Stimulated activated naive CD8-positive, alpha-beta T cell treated with anti-CD3 and anti-CD28 coated beads, Interleukin-15, amount 100 ng/mL, for 72 hours (primary cell): ENCODE measurements at places on chromosomes 13 and 19.

DNA sequence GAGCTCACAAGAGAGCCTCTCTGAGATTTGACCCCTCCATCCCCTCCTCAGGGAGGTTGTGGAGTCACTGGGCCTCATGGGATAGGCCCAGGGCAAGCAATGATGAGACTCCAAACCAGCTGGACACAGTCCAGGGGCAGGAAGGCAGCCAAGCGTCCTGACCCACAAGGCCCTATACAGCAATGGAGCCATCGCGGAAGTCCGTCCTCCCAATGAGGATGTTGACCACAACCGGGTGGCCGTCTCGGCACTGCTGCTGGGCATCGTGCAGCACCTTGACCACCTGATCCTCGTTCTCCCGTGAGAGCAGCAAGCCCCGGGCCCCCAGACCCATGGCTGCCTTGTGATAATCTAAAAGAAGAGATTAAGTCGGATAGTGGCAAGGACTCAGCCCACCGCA is 7.9 kb downstream of the SYDE1 start:
- no peak for DNase-seq

DNA sequence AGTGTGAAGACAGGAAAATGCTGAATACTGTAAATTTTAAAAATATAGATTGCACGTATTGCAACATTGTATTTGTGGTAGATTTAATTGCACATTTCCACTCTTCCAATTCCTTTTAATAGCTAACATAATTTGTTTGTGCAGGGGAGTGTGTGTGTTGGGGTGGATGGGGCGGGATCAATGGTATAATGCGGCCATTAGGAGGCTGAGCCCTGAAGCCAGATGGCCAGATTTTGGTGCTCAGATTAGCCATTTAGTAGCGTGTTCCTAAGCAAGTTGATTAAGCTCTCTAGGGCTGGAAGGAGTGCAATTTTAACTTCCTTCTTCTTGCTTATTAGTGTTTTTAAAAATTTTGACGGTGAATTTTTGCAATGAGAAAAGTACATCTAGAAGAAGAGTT is 5.8 kb downstream of the OXGR1 start:
- DNase-seq = no peak

GRCh38 chr13:108305655-108306054 is 36.1 kb downstream of the TNFSF13B start:
- DNase-seq = no peak

- peak; percentile 42 for DNase-seq
These were observed 47.2 kb downstream of the ZAR1L start for GRCh38 chr13:32267836-32268439.

DNA sequence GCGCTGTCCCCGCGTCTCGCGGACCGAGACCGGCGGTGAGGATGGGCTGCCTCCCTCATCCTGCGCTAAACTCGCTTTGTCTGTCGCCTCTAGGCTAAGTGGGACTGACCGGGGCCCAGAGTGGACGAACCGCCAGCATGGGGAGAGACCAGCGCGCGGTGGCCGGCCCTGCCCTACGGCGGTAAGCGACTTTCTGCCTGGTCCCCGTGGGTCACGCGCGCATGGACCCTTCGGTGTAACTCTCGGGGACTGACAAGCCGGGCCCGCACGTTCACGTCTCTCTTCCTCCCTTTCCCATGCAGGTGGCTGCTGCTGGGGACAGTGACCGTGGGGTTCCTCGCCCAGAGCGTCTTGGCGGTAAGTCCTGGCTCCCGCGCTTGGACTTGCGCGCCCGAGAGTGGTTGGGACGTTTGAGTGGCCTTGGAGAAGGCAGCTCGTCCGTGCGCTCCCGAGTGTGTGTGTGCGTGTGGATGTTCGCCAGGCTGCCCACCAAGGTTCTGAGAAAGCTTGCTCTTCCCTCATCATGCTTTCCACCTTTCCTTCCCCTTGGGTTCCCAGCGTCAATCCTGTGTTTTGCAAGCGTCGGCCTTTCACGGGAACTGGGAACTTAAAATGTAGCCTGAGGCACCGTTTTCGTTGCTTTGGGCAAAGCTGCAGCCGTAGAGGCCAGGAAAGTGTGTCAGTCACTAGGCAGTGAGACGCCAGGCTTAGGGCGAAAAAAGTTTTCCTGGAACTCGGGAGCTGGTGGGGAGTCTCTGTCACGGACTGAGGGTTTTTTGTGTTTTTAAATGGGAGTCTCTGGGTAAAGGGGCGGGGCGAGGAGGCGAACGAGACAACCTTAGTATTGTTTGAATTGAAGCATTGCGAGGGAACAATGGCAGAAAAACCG is 927 bp downstream of the COL4A2 start:
- DNase-seq = no peak

DNA sequence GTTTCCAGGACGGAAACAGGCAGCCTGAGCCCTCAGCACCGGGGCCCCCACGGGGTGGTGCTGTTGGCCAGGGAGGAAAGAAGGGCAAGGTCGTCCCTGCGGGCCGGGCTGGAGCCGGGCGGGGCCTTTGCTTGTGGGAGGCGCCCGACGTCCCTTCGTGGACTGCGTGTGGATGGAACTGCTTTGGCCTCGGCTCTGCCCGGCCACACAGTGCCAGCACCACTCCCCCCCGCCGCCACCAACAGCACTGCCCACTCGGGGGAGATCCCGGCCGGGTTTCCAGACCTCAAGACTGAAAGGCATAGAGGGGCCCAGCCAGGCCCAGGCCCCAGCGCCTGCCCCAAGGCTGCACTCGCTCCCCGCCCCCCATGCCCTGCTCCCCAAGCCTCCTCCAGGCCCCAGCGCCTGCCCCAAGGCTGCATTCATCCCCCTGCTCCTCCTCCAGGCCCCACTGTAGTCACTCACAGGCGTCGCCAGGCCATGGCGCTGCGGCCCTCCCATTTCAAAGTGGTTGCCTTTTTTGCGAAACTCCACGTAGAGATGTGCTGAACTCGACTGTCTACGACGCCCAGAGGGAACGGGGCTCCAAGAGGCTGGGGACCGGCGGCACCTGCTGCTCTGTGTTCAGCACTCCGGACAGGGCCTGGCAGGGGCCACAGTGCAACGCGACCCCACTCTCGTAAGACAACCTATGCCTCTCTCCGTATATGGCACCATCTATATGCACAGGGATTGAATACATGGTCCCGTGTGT is 22.5 kb downstream of the C13orf46 start:
- peak; percentile 50 for DNase-seq

GRCh38 chr13:42623916-42624315 is 50.0 kb downstream of the TNFSF11 start:
- DNase-seq = no peak

- DNase-seq = no peak
These were observed 391.9 kb downstream of the COG6 start for GRCh38 chr13:40047322-40047771.

DNA sequence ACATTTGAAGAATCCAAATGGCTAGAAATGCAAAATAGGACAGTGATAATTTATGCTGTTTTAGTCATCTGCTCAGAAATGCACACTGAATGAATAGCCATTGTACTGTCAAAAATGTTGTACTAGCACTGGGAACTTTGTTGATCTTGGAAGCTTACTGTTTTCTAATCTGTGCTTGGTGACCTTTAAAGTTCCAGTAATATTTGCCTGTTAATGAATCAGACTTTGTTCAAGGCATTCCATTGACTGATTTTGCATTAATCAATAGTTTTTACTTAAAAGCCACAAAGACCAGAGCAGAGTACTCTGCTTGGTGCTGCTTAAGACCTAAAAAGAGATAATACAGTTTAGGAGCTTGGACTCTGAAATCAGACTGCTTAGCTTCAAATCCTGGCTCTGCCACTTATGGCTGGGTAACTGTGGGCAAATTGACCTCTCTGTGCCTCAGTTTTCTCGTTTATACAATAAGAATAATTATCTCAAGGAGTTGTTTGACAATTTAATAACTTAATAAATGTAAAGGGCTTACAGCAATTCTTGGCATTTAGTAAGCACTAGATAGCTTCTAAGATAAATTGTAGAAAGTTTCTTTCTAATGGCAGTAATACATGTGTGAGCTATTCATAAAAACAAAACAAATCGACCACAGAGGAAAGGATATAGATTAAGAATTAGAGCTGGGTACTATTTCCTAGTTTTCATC is 4.6 kb upstream of the SLAIN1 start:
- no peak for DNase-seq

DNA sequence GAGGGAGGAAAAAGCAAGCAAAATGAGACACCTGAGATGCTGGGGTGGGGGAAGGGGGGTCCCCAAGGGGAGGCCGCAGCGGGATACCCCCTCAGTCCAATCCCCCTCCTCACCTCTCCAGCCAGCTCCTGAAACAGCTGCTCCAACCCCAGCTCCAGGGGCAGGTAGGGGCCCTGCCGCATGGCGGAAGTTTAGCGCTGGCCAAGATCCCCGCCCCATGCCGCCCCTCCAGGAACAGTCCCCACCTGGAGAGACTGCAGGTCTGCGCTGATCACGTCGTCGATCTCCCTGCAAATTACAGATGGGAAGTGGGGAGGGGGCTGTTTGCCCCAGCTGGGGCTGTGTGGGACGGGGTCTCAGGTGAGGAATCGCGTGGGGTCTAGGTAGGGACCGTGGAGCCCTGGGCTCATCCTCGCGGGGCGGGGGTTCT is 9.0 kb downstream of the CAPN12 start:
- peak; percentile 34 for DNase-seq

GRCh38 chr13:58266271-58266670 is 634.7 kb downstream of the PCDH17 start:
- DNase-seq = no peak

DNA sequence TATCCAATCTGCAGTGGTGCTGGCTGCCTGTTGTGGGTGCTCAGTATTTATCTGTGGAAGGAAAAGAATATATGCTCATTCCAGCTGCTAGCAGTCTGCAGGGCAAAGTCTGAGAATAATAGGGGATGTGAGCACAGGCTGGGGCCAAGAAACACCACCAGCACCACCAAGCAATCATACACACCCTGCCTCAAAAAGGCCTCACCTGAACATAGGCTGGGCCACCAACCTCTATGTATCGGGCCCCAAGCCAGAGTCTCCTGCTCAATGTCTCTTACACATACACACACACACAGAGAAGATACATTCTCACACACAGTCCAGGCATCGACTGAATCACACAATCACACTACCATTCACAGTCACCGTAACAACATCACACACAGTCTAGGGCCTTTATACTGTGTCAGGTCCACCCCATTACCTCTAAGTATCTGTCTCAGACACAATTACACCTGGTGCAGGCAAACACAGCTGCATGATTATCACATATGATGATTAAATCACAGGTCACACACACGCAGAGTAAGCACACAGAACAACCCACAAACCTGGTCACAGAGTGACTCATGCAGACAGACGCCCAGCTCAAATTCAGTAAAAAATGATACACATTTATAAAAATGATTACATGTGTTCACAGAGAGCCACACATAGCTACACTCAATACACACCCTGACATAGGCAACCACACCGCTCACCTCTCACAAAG is 1.3 kb upstream of the ZSCAN22 start:
- no peak for DNase-seq

DNA sequence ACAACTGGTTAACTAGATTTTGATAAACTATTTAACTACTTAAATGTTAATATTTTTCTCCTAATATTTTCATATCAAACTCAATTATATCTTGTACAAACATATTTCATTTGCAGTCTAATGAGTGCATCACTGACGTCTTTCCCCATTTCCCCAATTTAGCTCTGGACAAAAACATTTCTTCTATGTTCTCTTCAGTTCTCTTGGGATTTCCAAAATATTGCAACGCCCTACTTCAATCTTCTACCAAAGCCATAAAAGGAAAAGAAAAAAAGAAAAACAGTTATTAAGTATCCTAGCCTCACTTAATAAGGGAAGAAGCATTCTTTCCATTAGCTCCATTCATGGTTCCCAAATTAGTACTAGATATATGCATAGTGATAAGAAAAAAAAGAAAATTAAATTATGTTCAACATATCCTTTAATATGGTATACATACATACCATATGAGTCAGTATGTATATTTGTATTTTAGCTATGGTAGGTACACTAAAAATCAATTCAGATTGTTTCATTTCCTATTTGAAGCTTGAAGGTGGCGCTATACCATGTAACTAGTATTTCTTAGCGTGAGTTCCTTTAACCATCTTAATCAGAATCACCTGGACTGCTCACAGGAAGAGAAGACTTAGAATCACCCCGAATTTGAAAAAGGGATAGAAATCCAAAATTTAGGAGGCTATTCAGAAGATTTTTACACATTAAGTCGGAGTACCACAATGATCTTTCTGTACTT is 9.9 kb downstream of the FBXL3 start:
- DNase-seq = no peak

- DNase-seq = no peak
These were observed 964.8 kb downstream of the PCDH9 start for GRCh38 chr13:66265371-66265770.

- no peak for DNase-seq
These were observed 128.5 kb upstream of the TMTC4 start for GRCh38 chr13:100803091-100803490.

DNA sequence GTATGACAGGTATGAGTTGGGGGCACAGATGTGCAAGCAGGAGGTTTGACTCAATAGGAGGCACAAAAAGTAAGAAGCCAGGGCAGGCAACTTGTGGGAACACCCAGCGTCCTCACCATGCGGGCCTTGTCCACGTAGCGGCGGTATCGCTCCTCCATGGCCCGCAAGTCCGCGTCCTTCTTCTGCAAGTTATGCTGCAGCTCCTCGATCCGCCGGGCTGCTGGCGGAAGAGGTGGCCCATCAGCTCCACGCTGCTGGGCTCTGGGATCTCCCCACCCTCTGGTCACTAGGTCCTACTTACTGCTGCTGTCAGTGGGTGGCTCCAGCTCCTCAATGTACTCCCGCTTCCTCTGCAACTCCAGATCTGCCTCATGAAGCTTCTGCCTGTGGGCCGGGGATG is 10.7 kb downstream of the HOOK2 start:
- DNase-seq = no peak

DNA sequence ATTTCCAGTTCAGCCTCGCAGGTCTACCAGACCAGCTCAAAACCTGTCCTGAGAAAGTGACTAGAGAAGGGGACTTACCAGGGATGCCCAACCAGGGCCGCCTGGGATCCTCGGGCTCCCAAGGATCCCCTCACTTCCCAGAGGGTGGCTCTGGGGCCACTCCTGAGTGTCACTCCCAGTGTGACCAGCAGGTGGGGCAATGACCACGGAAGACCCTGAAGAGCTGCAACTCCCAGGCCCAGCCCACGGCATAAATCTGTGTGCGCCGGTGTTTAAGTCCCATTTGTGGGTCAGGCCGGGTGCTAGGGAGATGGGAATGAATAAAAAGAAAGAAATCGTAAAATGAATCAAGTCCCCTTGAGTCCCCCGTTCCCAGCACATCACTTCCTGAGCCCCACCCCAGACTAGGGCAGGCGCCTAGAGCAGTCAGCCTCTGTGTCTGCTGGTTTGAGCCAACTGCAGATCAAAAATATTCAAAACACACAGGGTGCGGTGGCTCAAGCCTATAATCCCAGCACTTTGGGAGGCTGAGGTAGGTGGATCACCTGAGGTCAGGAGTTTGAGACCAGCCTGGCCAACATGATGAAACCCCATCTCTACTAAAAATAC is 10.7 kb downstream of the PTGIR start:
- peak; percentile 78 for DNase-seq

- DNase-seq = no peak
These were observed 75.2 kb downstream of the WDFY2 start for GRCh38 chr13:51659276-51660127.

GRCh38 chr13:33256148-33256840 is 29.3 kb downstream of the STARD13 start:
- no peak for DNase-seq
